CD4-positive, alpha-beta T cell treated with Interleukin-6 for 4 hours (primary cell): ENCODE measurements at places on chromosomes 1 and 21.

DNA sequence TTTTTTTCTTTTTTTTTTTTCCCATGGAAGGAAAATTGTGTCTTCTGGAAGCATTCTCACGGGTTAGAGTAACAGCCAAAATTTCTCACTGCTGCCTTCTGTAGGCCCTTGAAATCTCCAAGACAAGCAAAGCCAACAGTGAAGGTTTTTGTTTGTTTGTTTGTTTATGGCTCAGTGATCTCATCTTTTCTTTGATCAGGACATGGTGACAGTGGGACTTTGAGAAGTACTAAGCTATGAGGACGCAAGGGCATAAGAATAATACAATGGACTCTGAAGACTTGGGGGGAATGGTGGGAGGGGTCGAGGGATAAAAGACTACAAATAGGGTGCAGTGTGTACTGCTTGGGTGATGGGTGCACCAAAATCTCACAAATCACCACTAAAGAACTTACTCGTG lies 419.4 kb downstream of the PTPRC start:
- DNase-seq = no peak

- no peak for DNase-seq
These were observed 182.8 kb upstream of the NRIP1 start for GRCh38 chr21:15247613-15248012.

GRCh38 chr21:34825101-34825500 lies 156.3 kb downstream of the CLIC6 start:
- no peak for DNase-seq

- no peak for DNase-seq
These were observed 7.8 kb upstream of the CD46 start for GRCh38 chr1:207744000-207744534.

DNA sequence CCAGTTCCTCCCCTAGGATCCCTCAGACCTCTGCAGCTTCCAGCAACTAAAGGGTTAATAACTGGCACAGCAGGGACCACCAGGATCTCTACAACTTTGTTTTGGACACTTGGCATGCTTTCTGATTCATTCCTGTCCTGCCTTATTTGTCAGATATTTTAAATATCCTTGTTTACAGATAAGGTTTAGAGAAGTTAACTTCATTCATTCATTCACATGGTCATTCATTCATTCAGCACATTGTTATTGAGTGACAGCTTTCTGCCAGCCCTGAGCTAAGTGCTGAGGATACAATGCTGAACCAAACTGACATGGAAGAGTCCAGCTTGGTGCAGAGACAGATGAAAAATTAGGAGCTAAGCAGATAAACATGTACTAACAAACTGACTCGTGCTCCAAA lies 8.8 kb upstream of the PHC2 start:
- DNase-seq = no peak

DNA sequence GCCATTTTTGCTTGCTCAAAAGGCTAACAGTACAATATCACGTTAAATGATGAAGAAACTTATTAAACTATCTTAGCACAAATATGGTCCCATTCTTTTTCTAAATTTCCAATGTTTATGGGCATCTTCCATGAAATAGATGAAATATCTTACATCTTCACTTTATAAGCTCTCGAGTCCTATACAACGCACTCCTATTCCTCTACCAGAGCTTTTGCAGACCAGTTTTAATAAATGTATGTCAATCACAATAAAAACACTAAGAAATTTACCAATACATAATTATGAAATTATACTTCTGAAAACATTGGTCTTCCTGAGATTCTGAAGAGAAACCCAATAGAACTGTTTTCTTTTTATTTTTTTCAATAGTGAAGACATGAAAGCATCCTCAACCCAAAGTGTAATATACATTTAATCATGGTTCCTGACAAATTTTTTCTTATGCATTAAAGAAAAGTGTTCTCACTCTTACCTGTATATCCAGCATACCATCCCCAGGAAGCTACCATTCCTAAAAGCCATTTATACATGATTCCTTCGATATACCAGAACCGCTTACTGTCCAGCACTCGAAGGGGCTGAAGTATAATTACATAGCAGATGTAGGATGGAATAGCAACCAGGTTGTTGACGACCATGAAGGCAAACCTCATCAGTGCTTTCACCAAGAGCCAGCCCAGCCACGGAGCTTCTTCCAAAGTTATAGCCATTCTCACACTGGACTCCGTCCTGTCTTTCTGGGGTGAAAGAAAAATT lies 1.8 kb downstream of the LPGAT1 start:
- DNase-seq = no peak

GRCh38 chr1:81165963-81166362 lies 634.8 kb upstream of the ADGRL2 start:
- DNase-seq = no peak

GRCh38 chr1:208171616-208172422 lies 72.4 kb downstream of the PLXNA2 start:
- no peak for DNase-seq

GRCh38 chr1:184356891-184357290 lies 29.9 kb upstream of the C1orf21 start:
- no peak for DNase-seq

DNA sequence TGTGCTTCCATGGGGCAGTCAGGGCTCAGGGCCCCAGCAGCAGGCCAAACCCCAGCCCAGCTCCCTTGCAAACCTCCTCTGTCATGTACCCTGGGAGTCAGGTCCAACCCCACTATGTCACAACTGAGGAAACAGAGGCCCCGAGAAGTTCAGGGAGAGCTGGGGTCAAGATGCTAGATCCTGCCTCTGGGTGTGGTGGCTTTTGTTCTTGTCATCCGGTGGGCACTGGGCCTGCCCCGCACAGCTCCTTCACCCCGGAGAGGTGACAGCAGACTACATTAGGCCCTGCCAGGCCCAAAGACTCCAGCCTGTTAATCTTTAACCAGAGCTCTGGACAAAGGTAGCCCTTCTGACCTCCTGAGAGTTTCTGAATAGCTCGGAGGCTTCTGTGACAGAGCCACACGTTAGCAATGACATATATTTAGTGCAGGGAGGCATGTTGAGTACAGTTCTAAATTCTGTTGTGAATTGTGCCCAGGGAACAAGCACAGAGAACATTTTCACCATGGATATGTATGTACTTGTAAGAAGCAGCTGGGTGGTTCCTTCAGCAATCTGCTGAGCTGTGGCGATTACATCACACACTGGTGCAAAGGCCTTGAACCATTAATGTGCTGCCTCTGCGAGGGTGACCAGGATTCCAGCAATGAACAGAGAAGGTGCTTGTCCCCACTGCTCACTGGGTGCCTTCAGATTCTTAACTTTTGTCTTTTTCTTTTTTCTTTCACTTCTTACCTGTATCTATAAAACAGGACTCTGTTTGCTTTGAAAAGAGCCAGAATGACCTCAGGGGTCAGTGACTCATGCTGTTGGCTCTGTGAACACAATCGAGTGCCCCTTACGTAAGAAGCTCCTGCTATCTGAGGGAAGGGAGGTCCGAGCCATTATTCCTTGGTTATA lies 102.8 kb downstream of the RHOU start:
- DNase-seq = no peak
